ENCODE measurements at places on chromosomes 6 and 20. TPM values are rescaled to one million over a fixed set of nuclear protein-coding genes. Genes with fewer than 3 reads are reported as not detected.
A peak's percentile ranks its signal among the peaks of the same experiment; 100 is the strongest.

The ZNF311 gene
- total RNA-seq: 0.36 TPM

The POM121L2 gene
- not detected for total RNA-seq

GRCh38 chr6:138415125-138415524 lies 11.1 kb downstream of the HEBP2 start:
- H3K27ac ChIP-seq: no peak overlapping the region
- H3K27me3 ChIP-seq: no peaks in the 10 kb centered on the region
- H3K36me3 ChIP-seq: peaks cover 18% of the 10 kb centered on the region
- peaks cover 8% of the 10 kb centered on the region for H3K4me1 ChIP-seq
- H3K4me3 ChIP-seq: no peak overlapping the region
- no peak for DNase-seq

The CCND3 gene
- total RNA-seq: 19.4 TPM

- peaks cover 24% of the 10 kb centered on the region for H3K4me1 ChIP-seq
- H3K4me3 ChIP-seq: no peak overlapping the region
These were observed 34.8 kb downstream of the ELOVL2 start for GRCh38 chr6:11009353-11009752.

DNA sequence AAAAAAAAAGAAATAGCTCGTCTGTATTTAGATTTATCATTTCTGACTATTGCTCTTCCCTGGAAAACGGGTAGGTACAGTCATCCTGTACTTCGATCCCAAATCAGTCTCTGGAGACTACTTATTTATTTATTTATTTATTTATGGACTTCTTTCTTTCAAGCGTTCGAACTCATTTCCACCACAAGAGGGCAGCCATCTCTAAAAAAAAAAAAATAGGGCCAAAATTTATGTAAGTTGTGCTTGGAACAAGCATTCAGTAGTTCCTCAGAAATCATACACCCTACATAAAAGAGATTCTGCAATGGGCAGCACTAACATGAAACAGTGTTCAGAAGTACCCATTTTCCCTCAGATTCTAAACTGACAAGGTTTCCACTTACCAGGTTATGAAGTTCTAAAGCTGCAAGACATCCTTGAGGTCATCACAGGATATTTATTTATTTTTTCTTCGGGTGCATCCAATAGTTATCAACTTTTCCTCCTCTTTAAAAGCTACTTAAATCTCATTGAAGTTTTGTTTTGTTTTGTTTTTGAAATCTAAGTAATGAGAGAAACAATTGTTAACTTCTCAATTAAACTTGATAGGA lies 1.9 kb upstream of the BMP2 start:
- H3K4me3 ChIP-seq: no peak overlapping the region
- peaks cover 19% of the 10 kb centered on the region for H3K27me3 ChIP-seq
- H3K4me1 ChIP-seq: no peaks in the 10 kb centered on the region
- DNase-seq: peak; percentile 61
- no peaks in the 10 kb centered on the region for H3K36me3 ChIP-seq

- no peaks in the 10 kb centered on the region for H3K4me1 ChIP-seq
- no peaks in the 10 kb centered on the region for H3K36me3 ChIP-seq
- H3K27ac ChIP-seq: no peak overlapping the region
- peak; percentile 65 for DNase-seq
These were observed 159.7 kb upstream of the RPS6KA2 start for GRCh38 chr6:166786704-166787293.

- no peak overlapping the region for H3K4me3 ChIP-seq
- H3K36me3 ChIP-seq: peaks cover 31% of the 10 kb centered on the region
- H3K27me3 ChIP-seq: no peaks in the 10 kb centered on the region
- peaks cover 15% of the 10 kb centered on the region for H3K4me1 ChIP-seq
- no peak overlapping the region for H3K27ac ChIP-seq
These were observed 3.0 kb downstream of the HLA-E start for GRCh38 chr6:30491991-30492952.

The UST gene
- 14.4 TPM for total RNA-seq

The BLCAP gene
- total RNA-seq: 23.3 TPM

DNA sequence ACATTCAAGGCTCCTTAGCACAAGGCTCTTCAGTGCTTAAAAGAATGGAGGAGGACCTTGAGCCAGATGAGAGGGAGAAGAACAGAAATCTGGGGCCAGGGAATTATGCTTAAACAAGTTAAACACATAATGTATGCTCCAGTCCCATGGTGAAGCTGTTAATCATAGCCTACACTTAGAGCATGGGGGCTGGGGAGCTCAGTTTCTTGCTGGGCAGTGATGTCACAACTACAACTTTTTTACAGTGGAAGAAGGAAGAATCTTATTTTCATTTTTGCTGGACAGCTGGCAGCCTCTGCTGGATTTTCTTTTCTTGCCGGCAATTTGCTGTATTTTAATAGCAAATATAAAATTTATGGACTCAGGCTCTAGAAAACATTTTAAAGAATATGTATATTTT lies 432.5 kb downstream of the CD109 start:
- no peak overlapping the region for H3K27ac ChIP-seq
- H3K4me1 ChIP-seq: peaks cover 2% of the 10 kb centered on the region
- DNase-seq: peak; percentile 63
- no peak overlapping the region for H3K4me3 ChIP-seq
- H3K36me3 ChIP-seq: no peaks in the 10 kb centered on the region
- H3K27me3 ChIP-seq: no peaks in the 10 kb centered on the region

- no peaks in the 10 kb centered on the region for H3K36me3 ChIP-seq
- peaks cover 4% of the 10 kb centered on the region for H3K4me1 ChIP-seq
- H3K27ac ChIP-seq: no peak overlapping the region
These were observed 3.3 kb downstream of the KCNS1 start for GRCh38 chr20:45097485-45098102.

The ZNF133 gene
- 25.6 TPM for total RNA-seq

DNA sequence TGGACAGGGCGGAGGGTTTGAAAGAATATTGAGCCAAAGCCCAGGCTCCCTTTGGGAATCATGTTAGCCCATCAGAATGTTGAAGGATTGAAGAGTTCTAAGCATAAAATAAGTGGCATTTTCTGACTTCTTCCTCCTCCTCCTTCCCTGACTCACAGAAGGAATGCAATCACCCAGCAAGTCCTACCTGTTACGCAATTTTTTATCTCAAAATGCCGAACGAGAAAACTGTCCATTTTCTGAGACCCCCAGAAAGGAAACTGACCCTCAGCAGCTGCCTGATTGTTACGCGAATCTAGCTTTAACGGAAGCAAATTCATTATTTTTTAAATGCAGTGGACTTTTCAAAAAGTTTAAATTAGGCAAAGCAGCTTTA lies 4.7 kb upstream of the DNAJC5 start:
- H3K27ac ChIP-seq: peak overlapping the region; percentile 7
- no peaks in the 10 kb centered on the region for H3K27me3 ChIP-seq
- DNase-seq: peak; percentile 31
- H3K4me3 ChIP-seq: no peak overlapping the region

GRCh38 chr20:5402903-5403531 lies 86.3 kb upstream of the PROKR2 start:
- peak; percentile 11 for DNase-seq
- H3K27ac ChIP-seq: no peak overlapping the region
- no peaks in the 10 kb centered on the region for H3K27me3 ChIP-seq
- no peaks in the 10 kb centered on the region for H3K36me3 ChIP-seq

The GUCA1A gene
- under 0.01 TPM for total RNA-seq

DNA sequence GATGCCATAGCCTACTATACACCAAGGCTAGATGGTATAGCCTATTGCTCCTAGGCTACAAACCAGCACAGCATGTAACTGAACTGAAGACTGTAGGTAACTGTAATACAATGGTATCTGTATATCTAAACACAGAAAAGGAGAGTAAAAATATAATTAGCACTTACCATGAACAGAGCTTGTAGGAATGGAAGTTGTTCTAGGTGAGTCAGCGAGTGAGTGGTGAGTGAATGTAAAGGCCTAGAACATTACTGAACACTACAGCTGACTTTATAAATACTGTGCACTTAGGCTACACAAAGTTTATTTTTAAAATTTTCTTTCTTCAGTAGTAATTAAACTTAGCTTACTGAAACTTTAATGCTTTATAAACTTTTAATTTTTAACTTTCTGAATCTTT lies 129.5 kb downstream of the BTBD9 start:
- peak; percentile 73 for DNase-seq
- H3K36me3 ChIP-seq: no peaks in the 10 kb centered on the region
- H3K4me1 ChIP-seq: peaks cover 8% of the 10 kb centered on the region
- no peaks in the 10 kb centered on the region for H3K27me3 ChIP-seq

- no peaks in the 10 kb centered on the region for H3K36me3 ChIP-seq
- H3K27ac ChIP-seq: no peak overlapping the region
- H3K4me1 ChIP-seq: no peaks in the 10 kb centered on the region
- H3K4me3 ChIP-seq: no peak overlapping the region
These were observed 295.5 kb upstream of the HS3ST5 start for GRCh38 chr6:114638341-114638740.

- no peak for DNase-seq
- no peak overlapping the region for H3K27ac ChIP-seq
- no peaks in the 10 kb centered on the region for H3K27me3 ChIP-seq
- H3K4me1 ChIP-seq: no peaks in the 10 kb centered on the region
- H3K4me3 ChIP-seq: no peak overlapping the region
- no peaks in the 10 kb centered on the region for H3K36me3 ChIP-seq
These were observed 5.8 kb downstream of the FLRT3 start for GRCh38 chr20:14331646-14332045.

DNA sequence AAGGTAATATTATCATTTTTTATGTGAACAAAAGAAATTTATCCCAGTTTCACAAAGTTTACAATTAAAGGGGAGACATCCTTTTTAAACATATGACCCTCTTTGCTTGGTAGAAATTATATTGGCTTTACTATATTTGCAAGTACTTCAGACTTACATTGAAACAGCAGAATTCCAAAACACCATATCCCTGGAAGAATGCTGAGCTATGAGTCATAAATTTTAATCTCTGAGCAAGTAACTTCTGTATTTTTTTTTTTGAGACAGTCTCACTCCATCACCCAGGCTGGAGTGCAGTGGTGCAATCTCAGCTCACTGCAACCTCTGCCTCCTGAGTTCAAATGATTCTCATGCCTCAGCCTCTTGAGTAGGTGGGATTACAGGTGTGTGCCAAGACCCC lies 240.4 kb downstream of the TBC1D32 start:
- no peaks in the 10 kb centered on the region for H3K4me1 ChIP-seq
- no peak overlapping the region for H3K4me3 ChIP-seq
- DNase-seq: peak; percentile 76
- H3K27me3 ChIP-seq: no peaks in the 10 kb centered on the region

The OPRL1 gene
- total RNA-seq: 0.36 TPM

The KCNB1 gene
- not detected for total RNA-seq

DNA sequence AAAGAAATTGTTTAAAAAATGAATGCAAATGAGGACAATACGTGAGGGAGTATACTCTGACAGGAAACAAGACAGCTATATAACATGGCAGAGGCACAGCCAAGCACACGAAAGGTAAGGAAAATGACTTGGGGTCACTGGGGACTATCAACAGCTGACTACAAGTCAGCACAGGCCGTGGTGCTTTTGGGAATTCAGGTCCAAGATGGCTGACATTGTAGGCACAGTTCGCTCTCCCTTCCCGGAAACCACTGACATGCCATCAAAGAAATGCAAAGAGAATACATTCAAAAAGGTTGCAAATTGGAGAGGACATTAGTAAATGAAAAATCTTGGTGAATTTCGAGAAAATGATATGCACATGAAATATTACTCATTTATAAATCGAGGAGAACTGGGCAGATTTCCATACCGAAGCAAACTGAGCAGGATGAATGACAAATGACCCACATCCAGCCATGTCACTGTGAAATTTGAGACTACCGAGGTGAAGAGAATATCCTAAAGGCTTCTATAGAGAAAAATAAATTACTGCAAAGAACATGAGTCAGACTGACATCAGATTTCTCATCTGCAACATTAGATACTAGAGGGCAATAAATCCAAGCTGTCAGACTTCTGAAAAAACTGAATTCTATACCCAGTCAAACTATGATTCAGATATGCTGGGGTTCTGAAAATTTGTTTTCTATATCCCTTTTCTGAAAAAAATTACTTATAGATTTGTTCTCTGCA lies 391.1 kb downstream of the BTBD9 start:
- no peak overlapping the region for H3K4me3 ChIP-seq
- no peaks in the 10 kb centered on the region for H3K4me1 ChIP-seq
- H3K27me3 ChIP-seq: no peaks in the 10 kb centered on the region
- DNase-seq: peak; percentile 33

DNA sequence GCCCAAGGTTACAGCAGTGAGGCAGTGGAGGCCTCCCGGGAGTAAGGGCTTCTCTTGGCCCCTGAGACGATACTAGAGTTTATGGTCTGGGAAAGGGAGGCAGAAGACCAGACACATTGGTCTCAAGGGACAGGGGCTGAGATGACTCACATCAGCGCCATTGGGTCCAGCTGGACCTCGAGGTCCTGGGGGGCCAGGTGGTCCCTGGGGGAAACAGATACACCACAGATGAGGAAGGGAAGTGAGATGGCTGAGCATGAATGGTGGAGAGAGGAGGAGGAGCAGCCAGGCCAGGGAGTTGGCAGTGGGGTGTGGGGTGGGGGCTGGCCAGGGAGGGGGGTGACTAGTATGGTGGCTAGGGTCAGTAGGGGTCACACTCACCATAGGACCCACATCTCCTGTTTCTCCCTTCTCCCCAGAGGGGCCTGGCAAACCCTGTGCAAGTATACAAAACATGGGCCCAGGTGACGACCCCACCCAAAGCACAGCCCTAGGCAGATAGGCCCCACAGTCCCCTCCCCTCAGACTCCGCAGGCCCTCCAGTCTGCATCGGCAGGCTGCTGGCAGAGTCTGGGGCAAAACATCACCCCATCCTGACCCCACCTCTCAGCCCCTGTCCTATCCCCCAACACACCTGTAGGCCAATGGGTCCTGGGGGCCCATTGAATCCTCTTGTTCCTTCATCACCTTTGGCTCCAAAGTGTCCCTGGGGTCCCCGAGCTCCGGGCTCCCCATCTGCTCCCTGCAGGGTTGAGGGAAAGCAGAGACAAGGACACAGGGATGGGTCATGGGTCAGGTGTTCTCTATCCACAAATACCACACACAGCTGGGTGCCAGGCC lies 21.9 kb downstream of the COL11A2 start:
- no peak overlapping the region for H3K4me3 ChIP-seq
- no peak overlapping the region for H3K27ac ChIP-seq
- peaks cover 11% of the 10 kb centered on the region for H3K27me3 ChIP-seq
- H3K36me3 ChIP-seq: no peaks in the 10 kb centered on the region
- no peaks in the 10 kb centered on the region for H3K4me1 ChIP-seq
- DNase-seq: no peak

DNA sequence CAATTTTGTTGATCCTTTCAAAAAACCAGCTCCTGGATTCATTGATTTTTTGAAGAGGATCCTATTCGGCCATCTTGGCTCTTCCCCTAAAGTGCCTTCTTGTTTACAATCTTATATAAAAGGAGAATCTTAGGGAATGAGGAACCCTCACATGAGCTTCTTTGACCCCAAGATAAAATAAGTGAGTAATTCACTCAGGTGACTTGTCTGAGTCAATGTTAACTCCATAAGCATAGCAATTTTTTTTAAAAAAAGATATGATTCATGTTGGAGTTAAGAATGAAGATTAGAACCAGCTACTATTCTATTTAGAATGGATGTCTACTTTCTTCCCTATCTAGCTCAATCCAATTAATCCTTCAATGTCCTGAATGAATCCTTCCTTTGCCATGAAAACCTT lies 21.0 kb downstream of the WASF1 start:
- no peak overlapping the region for H3K27ac ChIP-seq
- H3K27me3 ChIP-seq: no peaks in the 10 kb centered on the region
- H3K4me1 ChIP-seq: no peaks in the 10 kb centered on the region
- DNase-seq: peak; percentile 10
- H3K4me3 ChIP-seq: no peak overlapping the region
- H3K36me3 ChIP-seq: no peaks in the 10 kb centered on the region
